COR-L47 (cell line): ENCODE measurements at places on chromosomes 11 and 22.

GRCh38 chr22:19853879-19854777, 546 bp downstream of the GNB1L start:
- DNase-seq, result no peak

DNA sequence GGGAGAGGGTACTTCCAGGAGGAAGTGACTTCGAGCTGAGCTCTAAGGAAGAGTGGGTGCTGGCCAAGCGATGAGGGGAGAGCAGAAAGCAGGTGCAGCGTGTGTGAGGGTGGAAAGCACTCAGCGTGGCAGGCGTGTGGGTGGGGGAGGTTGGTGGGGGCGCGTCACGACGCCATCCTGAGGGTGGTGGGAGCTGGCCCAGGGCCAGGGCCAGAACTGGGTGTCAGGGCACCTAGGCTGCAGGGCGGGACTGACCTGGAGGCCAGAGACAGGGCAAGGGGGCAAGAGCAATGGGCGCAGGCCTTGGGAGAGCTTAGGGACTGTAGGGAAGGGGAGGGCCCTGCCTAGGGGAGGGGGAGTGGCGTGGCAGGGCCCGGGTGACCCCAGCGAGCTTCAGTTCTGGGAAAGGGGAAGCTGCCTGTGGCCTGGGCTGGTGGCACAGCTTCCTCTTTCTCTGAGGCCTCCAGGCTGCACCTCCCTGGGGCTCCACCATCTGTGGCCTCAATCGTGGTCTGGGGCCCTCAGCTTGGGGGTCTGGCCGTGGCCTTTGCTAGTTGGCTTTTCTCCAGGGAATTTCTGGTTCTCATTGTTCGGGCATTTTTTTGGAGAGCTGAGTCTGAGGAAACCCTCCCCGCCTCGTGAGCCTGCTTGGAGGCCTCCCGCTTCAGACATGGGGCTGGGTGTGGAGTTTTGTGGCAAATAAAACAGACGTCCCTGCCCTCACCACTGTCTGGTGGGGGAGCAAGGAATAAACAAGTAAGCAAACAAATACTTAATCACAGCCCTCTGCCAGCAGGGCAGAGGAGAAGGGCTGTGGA, 8.9 kb downstream of the RELT start:
- DNase-seq, result no peak

DNA sequence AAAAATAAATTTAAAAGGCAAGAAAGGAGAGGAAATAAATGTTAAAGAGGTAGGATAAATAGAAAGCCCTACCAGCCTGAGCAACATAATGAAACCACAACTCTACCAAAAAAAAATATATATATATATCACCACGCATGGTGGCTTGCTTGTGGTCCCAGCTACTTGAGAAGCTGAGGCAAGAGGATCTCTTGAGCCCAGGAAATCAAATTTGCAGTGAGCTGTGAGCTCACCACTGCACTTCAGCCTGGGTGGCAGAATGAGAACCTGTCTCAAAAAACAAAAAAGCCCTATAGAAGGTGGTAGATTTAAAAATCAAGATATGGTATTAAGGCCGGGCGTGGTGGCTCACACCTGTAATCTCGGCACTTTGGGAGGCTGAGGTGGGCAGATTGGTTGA, 10.5 kb downstream of the NUCB2 start:
- DNase-seq, result no peak

DNA sequence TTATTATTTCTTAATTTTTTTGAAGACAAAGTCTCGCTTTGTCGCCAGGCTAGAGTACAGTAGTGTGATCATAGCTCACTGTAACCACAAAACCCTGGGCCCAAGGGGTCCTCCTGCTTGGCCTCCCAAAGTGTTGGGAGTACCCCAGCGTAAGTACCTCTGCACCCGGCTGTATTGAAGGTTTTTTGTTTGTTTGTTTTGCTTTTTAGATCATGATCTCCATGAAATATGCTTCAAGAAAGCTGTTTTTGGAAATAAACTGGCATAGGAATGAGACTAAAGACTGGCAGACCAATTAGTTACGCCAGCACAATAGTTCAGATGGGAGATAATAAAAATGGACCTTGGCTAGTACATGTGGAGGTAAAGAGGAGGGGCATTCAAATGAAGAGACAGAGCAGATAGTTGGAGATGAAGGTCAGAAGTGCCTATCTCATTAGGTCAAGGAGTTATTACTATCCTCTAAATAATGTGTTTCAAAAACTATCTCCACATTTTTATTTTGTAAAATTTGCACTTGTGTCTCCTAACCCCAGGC, 4.1 kb upstream of the MRPL48 start:
- DNase-seq, result no peak

- DNase-seq, result no peak
Observed at GRCh38 chr22:37278261-37278660, 4.0 kb upstream of the CYTH4 start.

DNA sequence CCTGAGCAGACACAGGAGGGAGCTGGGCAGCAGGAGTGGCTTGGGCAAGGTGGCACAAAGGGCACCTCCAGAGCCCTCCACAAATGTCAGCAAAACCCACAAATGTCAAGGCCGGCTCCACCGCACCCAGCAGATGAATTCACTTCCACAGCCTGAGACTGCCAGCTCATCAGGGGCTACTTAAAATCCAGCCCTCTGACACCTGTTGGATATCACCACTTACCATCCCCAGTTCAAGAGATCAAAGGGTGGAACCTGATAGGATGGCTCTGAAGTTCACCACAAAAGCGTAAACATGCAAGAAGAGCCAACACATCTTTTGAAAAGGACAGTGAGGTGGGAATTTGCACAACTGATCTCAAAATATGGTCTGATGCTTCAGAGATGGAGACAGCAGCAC, 168.6 kb upstream of the GRK3 start:
- DNase-seq, result no peak
